ENCODE measurements at places on chromosomes 4 and X.

GRCh38 chrX:123487669-123488068 lies 245.2 kb downstream of the THOC2 start:
- DNase-seq, result peak; percentile 15

DNA sequence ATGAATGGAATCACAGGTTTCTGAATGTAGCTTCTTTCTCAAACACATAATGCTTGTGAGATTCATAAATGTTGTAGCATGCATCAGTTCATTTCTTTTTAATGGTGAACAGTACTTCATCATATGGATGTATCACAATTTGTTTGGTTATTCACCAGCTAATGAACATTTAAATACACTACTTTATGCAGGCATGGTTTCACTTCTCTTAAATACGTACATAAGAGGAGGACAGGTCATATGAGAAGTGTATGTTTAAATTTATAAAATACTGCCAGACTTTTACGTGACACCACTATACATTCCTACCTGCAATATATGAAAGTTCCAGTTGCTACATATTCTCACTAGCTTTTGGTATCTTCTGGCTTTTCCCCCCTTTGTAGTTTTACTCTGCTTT lies 65.4 kb downstream of the ANKRD17 start:
- DNase-seq, result no peak

- DNase-seq, result no peak
Observed at GRCh38 chr4:85587952-85588351, 113.0 kb downstream of the ARHGAP24 start.

DNA sequence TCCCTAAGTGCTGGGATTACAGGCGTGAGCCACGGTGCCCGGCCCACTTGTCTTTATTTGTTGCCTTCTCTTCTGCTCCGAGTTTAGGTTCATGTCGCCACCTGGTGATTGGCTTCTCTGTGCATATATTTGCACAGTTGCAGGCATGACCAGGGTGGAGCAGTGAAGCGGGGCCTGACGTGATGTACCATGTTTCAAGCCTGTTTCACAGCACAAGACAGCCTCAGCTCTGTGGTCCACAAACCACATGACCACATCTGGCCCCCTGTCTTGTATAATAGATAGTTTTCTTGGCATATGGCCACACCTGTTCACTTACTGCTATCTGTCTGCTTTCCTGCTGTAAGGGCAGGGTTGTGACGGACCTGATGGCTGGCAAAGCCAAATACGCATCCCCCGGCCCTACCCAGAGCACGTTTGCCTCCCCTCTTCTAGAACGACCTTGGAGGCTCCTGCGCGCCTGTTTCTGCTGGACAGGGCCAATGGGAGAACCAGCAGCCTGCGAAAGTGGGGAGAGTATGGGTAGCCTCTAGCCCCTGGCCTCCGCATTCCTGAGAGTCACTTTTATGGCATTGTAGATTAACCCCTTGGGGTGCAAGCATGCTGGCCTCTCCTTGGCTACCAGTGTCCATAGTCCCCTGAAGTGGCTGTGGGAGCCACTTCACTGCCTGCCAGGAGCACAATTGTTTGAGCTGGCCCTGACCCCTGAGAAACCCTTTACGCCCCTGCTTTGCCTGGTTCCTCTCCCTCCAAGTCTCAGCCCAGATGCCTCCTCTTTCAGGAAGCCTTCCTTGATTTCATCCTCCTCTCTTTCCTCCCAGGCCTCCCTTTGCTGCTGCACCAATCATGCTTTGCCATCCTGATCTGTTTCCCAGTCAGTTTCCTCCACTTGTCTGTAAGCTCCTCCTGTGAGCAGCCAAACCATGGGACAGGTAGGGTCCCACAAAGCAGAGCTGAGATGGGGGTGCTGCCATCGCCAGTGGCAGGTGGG lies 6.0 kb upstream of the SH3TC1 start:
- peak; percentile 42 for DNase-seq

GRCh38 chr4:143019351-143019750 lies 165.4 kb upstream of the USP38 start:
- no peak for DNase-seq

GRCh38 chr4:55378617-55379467 lies 16.9 kb upstream of the TMEM165 start:
- DNase-seq, result peak; percentile 67

- no peak for DNase-seq
Observed at GRCh38 chrX:119618439-119618838, 12.2 kb upstream of the NKRF start.
